ENCODE measurements at places on chromosomes 5 and 9.

GRCh38 chr5:33129309-33129708 lies 311.5 kb upstream of the TARS1 start:
- no peak for DNase-seq

DNA sequence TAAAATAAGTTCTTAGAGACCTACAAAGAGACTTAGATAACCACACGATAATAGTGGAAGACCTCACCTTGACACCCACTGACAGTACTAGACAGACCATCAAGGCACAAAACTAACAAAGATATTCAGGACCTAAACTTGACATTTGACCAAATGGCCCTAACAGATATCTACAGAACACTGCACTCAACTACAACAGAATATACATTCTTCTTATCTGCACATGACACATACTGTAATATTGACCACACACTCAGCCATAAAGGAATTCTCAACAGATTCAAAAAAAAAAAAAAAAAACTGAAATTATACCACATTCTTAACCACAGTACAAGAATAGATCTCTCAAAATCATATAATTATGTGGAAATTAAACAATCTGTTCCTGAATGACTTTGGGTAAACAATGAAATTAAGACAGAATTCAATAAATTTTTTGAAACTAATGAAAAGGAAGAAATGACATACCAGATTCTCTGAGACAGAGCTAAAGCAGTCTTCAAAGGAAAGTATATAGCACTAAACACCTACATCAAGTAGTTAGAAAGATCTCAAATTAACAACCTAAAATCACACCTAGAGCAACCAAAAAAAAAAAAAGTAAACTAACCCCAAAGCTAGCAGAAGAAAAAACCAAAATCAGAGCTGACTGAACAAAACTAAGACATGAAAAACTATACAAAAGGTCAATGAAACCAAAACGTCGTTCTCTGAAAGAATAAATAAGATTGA lies 362.3 kb upstream of the POU5F2 start:
- DNase-seq: no peak

DNA sequence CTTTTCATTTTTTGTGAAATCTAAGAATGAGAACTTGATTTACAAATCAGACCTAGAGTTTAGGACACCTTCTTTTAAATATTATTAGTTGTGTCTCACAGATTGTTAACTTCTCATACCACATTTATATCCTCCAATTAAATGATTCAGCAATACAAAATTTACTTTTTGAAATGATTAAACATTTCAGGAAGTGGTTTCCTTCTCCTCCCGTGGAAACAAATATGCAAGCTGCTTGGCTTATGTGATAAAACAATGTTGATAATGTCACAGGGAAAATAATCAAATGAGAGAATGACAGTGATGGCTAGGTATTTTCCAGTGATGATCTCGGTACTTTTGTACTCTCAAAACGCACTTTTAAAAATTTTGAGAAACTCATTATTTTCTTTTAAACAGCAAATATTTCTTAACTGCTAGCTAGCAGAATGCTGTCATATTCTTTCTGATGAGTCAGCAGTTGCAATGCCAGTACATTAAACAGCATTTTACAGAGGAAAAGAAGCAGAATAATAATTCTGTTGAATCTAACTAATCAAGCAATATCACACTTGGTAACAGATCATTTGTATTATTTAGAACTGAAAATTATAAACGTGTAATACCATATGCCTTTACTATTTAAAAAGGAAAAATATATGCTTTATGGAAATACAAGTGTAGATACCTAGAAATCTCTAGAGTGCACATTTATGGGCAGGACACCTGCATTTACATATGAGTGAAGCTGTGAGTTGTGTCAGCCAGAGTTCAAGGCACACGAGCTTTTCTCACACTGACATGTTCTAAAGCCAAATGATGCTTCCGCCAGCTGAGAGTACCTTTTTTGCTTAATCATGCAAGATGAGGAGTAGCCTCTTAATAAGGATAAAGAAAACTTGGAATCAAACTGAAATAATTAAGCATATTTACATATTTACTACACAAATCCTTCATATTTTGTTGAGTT lies 53.6 kb upstream of the CDH18 start:
- no peak for DNase-seq

DNA sequence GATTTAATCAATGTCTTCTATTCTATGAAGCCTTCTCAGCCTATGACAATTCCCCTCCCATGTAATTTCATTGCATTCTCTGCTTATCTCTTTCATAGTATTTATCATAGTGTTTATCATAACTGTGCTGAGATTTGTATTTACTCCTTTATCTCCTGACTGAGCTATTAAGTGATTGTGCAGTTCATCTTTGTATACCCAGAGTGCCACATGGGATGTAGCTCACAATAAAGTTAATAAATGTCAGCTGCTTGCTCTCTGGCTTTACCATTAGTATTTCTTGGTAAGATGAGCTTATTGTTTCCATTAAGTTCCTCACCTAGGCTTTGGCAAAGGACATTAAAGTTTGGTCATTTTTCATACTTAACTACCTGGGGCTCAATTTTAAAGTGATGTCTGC lies 275.1 kb upstream of the MPDZ start:
- DNase-seq: no peak

DNA sequence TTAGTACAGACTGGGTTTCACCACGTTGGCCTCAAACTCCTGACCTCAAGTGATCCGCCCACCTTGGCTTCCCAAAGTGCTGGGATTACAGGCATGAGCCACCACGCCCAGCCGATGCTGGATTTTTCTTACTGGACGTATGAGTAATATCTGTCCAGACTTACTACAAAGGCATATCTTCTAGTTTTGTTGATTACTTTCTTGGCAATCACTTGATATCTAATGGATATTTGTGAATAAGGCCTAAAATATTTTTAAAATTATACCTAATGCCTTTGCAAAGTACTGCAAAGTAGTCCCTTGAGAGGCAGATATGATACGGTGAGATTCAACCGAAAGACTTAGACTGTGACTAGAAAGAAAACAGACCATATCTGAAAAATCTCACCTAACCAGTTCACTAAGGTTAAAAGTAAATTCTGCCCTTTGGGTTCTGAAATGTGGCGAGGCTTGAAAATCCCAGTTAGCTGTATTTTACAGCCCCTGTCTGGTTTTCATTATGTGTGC lies 152.1 kb downstream of the GNAQ start:
- DNase-seq: no peak

DNA sequence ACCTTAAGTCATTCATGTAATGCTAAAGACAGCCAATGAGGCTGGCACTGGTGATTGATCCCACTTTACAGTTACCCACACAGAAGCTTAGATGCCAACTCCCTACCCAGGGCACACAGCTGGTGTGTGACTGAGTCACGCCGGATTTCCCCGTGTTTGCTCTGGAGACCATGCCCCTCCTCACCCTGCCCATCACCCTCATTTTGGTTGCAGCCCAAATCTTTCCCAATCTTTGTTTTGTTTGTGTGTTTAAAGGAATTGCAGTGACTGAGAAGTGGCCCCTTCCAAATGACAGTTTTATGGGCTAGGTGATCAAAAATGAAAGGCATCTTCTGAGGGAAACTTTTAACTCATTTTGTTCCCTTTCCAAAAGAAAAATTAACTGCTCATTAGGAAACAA lies 10.9 kb downstream of the FBXL7 start:
- no peak for DNase-seq

DNA sequence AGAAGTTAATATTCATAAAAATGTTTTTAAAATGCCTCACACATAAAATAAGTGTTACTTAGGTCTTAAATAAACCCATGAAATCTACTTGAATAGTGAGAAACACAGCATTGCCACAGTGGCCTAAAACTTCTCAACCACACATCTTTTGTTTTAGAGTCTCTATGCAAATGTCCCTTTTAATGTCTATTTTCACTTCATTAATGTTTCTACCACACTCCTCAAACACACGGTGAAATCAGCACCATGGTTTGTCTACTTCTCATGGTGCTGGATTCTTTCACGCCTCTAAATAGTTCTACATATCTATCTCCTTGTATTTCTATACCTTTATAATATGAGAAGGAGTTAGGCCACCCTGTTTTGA lies 111.2 kb downstream of the EDIL3 start:
- no peak for DNase-seq

GRCh38 chr5:102853680-102854079 lies 98.6 kb downstream of the PAM start:
- no peak for DNase-seq

DNA sequence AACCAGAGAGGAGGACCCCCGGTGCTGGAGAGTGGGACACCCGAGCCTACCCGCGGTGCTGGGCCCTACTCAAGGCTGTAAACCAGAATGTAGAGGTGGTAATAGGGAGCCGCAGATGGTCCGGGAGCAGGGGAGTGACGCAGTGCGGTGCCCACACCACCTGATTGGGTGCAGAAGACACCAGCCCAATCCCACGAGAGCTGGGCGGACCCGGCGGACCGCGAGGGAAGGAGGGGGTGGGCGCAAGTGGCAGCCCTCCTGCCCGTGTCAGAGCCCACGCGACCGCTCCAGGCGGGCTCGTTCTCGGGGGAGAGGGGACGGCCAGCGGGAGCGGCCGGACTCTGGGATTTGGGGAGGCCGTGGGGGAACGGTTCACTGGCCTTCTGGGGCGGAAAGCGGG lies 71.2 kb downstream of the C9orf50 start:
- no peak for DNase-seq

- no peak for DNase-seq
Observed at GRCh38 chr5:136814619-136815378, 449.5 kb upstream of the TRPC7 start.

DNA sequence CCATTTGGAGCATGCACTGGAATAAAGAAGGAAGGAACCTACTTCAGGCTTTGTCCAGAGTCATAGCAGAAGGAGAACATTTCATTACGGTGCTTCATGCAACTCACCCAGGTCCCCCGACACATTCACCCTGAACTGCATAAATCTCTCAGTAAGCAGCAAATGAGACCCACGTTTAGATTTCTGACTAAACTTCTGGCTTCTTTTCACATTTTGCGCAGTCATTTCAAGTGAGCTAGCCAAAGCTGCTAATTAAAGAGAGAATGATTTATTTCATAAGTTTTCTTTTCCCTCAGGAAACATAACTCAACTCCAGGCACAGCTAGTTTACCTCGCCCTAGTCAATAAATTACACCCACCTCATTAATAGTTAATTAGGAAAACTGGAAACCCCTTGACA lies 88.6 kb upstream of the GAS1 start:
- DNase-seq: no peak

- no peak for DNase-seq
Observed at GRCh38 chr5:147918899-147919298, 12.6 kb upstream of the C5orf46 start.

GRCh38 chr5:159883522-159883950 lies 32.7 kb upstream of the ADRA1B start:
- DNase-seq: no peak

GRCh38 chr5:160169326-160169725 lies 50.1 kb upstream of the PWWP2A start:
- DNase-seq: no peak

DNA sequence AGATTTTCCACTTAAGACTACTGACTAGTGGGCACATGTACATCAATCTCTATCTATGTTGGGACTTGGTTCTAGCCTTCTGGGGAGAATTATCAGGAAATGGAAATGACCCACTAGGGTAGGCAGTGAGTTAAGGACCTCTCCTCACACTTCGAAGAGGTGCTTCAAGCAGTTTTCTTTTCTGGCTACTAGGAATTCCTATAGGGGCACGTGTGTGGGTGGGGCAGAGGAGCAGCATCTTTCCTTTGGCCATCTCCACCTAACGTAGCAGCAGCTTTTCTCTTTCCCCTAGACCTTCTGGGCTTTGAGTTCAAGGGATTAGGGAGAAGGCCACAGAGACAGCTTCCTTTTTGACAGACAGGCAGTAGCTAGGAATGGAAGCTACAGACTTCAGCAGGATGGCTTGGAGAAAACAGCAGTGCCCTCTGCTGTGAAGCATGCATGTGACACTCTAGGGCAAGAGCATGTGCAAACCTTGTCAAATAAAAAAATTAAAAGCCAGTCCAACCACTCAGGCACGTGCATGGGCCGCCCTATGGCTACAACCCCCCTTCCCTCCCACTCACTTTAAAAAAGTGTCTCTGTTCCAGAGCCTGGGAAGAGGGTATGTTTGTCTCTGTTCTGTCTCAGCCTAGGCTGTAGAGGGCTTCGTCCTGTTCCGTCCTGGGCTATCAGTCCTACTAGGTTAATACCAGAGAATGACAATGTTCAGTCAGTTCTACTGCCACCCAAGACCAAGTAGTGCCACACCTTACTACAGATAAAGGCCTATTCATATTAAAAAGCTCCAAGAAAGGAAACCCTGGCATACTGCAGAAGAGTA lies 8.7 kb upstream of the GFRA3 start:
- no peak for DNase-seq

- DNase-seq: peak; percentile 69
Observed at GRCh38 chr5:143402553-143403333, 743 bp downstream of the NR3C1 start.

DNA sequence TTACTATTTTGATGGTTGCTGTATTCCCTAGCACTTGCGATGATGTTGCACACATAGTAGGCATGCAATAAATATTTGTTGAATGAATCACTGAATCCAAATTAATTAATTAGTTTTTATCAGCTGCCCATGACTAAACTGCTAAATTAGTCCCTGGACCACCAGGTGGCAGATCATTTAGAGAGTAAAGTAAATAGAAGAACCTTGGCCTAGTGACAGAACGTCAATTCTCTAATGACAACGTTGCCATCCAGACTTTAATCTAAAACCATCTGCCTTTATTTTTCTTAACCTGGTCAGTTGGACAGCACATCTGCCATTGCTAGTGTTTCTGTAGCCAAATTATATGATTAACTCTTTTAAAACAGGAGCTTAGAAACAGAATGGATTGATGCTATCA lies 457.5 kb downstream of the KIF4B start:
- DNase-seq: no peak

DNA sequence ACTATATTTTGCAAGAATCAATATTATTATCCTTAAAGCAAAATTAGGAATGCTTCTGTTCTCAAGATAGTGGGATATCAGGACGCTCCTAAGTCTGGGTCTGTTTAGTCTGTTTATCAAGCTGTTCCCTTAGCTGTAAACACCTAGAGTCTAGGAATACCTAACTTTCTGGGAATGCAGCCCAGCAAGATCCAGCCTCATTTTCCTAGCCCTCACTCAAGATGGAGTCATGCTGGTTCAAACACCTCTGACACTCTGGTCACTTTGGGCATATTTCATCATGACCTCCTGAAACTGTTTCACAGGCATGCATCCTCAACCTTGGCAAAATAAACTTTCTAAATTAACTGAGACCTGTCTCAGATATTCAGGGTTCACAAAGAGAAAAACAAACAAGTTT lies 14.4 kb upstream of the MRPS30 start:
- no peak for DNase-seq

DNA sequence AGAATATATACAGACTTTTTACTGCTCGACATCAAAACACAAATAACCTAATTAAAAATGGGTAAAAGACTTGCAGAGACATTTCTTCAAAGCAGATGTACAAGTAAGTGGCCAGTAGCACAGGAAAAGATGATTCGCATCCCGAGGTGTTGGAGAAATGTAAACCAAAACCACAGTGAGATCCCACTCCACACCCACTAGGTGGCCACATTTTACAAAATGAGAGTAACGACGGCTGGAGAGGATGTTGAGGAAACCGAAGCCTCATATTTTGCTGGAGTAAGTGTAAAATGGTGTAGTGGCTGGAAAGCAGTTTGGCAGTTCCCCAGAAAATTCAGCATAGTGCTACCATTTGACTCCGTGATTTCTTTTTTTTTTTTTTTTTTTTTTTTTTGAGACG lies 21.3 kb upstream of the GBGT1 start:
- DNase-seq: no peak

GRCh38 chr9:126628969-126629674 lies 15.4 kb downstream of the LMX1B start:
- DNase-seq: no peak

GRCh38 chr5:55691265-55692105 lies 20.6 kb downstream of the SLC38A9 start:
- no peak for DNase-seq

- DNase-seq: no peak
Observed at GRCh38 chr5:82952326-82952725, 124.9 kb downstream of the TMEM167A start.

Measured in activated T-cell treated with anti-CD3 and anti-CD28 coated beads, Interleukin-2, amount 50 U/mL, for 24 hours (primary cell).